ENCODE measurements at places on chromosomes 3 and 15.

- DNase-seq, result no peak
Measured at GRCh38 chr15:89123181-89123525, 34.9 kb downstream of the ABHD2 start.

DNA sequence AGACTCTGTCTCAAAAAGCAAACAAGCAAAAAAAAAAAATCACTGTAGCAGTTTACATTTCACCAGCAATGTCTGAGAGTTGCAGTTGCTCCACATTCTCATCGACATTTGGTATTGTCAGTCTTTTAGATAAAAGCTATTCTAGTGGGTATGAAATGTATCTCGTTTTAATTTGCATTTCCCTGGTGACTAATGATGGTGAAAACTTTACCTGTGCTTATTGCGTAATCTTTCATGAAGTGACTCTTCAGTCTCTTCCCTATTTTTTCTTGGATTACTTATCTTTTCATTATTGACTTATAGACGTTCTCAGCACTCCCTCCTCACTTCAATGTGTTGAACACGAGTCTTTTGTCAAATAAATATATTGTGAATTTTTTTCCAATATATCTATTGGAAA is 37.2 kb upstream of the CLSTN2 start:
- DNase-seq, result no peak

GRCh38 chr15:71549697-71550096 is 260.7 kb upstream of the NR2E3 start:
- no peak for DNase-seq

GRCh38 chr3:52277972-52278509 is 408 bp downstream of the WDR82 start:
- peak; percentile 71 for DNase-seq

DNA sequence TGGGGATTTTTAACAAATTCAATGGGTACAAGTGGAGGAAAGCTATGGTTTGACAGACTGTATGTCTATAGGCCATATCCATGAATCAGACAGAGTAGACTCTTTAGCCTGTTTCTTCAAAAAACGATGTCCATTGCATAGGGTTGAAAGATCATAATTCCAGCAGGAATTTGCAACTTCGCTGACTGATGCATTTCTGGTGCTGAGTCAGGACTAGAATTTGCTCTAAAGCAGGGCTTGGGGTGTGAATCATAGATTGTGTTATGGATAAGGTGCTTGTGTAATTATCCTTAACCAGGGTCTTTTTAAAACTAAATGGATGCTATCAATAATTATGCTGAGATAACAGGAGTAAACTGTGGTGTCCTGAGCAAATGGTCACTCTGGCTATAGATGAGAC is 200.4 kb upstream of the TBC1D5 start:
- DNase-seq, result no peak

- no peak for DNase-seq
Measured at GRCh38 chr3:51375571-51375970, 9.5 kb upstream of the MANF start.

DNA sequence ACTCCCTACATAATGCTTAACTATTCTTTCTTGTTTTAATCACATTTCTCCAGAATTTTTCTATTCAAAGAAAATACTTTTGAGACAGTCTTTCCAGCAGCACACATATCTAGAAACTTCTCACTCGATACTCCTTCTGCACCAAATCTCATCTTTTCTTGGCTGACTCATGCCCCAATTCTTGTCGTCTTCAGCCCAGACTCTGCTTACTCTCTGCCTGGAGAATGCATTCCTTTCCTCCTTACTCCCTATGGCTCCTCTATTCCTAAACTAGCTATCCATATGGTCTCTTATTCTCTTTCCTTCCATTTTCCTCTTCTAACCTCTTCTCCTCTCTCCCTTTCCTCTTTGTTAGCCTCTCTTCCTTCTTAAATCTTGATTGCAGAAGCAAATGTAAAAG is 158.7 kb downstream of the GBE1 start:
- no peak for DNase-seq

GRCh38 chr3:10855083-10855870 is 39.2 kb downstream of the SLC6A11 start:
- no peak for DNase-seq

- no peak for DNase-seq
Measured at GRCh38 chr3:154480033-154480432, 50.0 kb upstream of the GPR149 start.

GRCh38 chr3:197317250-197317963 is 19.0 kb upstream of the DLG1 start:
- peak; percentile 32 for DNase-seq

DNA sequence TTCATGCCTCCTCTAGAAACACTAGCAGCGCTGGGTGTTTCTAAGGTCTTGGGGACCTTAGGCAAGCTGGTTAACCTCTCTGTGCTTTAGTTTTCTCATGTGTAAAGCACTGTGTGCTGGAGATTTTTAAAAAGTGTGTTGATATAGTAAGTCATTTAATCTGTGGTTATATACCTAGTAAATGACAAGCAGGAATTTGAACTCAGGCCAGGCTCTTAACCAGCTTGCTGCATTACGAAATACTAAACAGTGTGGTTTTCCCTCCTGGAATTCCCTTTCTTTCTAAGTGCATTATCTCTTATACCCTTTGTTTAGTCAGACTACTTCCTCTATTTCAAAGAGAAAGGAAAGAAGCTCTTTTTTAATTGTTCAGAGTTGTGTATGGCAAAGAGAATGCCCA is 26.5 kb downstream of the NEO1 start:
- peak; percentile 71 for DNase-seq

DNA sequence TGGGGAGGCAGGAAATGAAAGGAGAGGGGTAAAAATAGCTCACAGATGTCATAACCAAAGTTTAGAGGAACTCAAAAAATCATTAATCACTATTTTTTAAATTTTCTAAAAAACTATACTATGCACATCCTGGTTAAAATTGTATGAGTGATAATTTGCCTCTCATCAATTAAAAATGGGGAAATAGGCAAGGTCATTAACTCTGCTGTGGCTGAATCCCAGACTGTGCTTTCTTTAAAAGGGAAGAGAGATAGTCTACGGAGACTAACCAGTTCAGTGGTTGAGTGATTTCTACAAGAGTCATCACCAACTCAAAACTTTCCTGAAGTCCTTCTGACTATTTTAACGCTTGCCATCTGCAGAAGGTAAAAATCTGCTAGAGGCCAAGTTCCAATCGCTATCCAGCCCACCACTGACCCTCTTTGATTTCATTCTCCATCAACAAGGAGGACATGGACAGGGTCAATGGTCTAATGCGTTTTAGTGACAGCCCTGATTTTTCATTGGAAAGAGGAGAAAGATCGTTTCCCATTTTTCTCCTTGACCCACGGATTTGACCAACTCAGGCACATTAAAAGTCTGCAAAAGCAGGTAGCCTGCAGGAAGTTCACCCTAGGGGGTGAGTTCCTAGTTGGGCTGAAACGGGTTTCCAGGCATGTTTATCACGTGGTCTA is 850 bp downstream of the SUCLG2 start:
- no peak for DNase-seq

DNA sequence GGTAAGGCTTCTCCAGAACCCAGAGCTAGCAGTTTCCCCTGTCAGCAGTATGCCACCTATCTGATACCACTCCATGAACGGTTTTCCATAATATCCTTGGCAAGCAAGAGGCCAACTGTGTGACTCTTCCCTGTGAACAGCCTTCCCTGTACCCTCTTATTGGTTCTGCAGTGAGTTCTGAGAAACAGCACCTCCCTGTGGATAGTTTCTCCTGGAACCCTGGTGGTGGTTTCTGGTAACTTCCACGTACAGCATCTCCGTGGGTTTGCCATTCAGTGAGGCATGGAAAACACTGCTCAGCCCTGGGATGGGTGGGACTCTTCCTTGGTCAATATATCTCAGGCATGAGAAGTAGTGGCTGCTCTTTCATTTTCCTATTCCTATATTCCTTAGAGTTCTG is 19.4 kb upstream of the SERPINI2 start:
- DNase-seq, result peak; percentile 18

All from suppressor macrophage treated with lipopolysaccharide for 4 hours (primary cell).